ENCODE measurements at places on chromosomes 2 and 18. TPM values are rescaled to one million over a fixed set of nuclear protein-coding genes. Genes with fewer than 3 reads are reported as not detected.

The SLC1A4 gene
- total RNA-seq: 9.8 TPM

The IMP4 gene
- 163 TPM for total RNA-seq

The CCDC178 gene
- total RNA-seq: not detected

The NEU2 gene
- total RNA-seq: not detected

The ZEB2 gene
- total RNA-seq: 8.6 TPM

The ORC2 gene
- 12.0 TPM for total RNA-seq

The MTLN gene
- 119 TPM for total RNA-seq

The DNER gene
- total RNA-seq: 11.8 TPM

The CKAP2L gene
- 13.9 TPM for total RNA-seq

The CRYGD gene
- not detected for total RNA-seq

The MEP1B gene
- 0.04 TPM for total RNA-seq

The RNF125 gene
- 0.26 TPM for total RNA-seq

The C1QL2 gene
- total RNA-seq: 0.31 TPM

The CAVIN2 gene
- total RNA-seq: 45.9 TPM

The KLHL14 gene
- total RNA-seq: not detected

The CPS1 gene
- total RNA-seq: 16.3 TPM

The TBR1 gene
- total RNA-seq: 0.05 TPM

The APLF gene
- total RNA-seq: 0.61 TPM

The KIF3C gene
- 42.8 TPM for total RNA-seq

The GKN2 gene
- total RNA-seq: 2.4 TPM

The VWA3B gene
- total RNA-seq: not detected

The C18orf63 gene
- total RNA-seq: not detected

The ICOS gene
- not detected for total RNA-seq

The REG1A gene
- total RNA-seq: not detected

The DCAF17 gene
- total RNA-seq: 7.7 TPM

The RPIA gene
- total RNA-seq: 26.7 TPM

The DQX1 gene
- total RNA-seq: 0.14 TPM

The MC2R gene
- not detected for total RNA-seq

The OSBPL1A gene
- 20.4 TPM for total RNA-seq

The LCLAT1 gene
- 12.6 TPM for total RNA-seq

The IL36B gene
- total RNA-seq: not detected

The PID1 gene
- 4.1 TPM for total RNA-seq

The CASP8 gene
- total RNA-seq: 31.1 TPM

The RUFY4 gene
- not detected for total RNA-seq

The ESPNL gene
- total RNA-seq: 0.07 TPM

The FOSL2 gene
- total RNA-seq: 81.2 TPM

The MYO1B gene
- total RNA-seq: 44.8 TPM

The MALL gene
- total RNA-seq: 148 TPM

The CHRNG gene
- total RNA-seq: not detected

The ADRA2B gene
- total RNA-seq: 0.14 TPM

The KCNG2 gene
- total RNA-seq: not detected

The CYTIP gene
- total RNA-seq: 0.08 TPM

All from A549 treated with AZD2906 at 1 μM for 4 hours (cell line).